Stomach (tissue), 19 donors: ENCODE measurements at places on chromosomes 5 and 9. TPM values are rescaled to one million over a fixed set of nuclear protein-coding genes. Genes with fewer than 3 reads are reported as not detected.
A peak's percentile ranks its signal among the peaks of the same experiment; 100 is the strongest.

GRCh38 chr5:133926489-133927299, 41.7 kb downstream of the C5orf15 start:
- peak; percentile 61 for DNase-seq

GRCh38 chr5:13511442-13511841, 433.0 kb downstream of the DNAH5 start:
- DNase-seq: no peak

DNA sequence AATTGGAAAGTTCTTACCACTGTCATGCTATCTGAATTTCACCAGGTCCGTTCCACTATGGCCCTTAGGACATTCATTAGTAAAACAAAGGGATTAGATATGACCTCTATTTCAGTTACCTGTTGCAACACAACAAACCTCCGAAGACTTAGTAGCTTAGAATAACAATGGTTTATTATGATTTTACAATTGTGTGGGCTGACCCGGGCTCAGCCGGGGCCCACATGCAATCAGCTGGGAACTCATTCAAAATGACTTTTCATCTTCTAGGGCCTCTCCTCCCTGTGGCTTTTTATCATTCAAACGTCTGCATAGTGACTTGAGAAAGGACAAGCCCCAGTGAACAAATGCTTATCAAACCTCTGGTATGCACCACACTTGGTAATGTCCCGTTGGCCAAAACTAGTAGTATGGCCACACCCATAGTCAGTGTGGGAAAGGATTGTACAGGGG, 2.3 kb upstream of the FBXW11 start:
- no peak for DNase-seq

- DNase-seq: no peak
These were observed 28.7 kb upstream of the BARX1 start for GRCh38 chr9:93983875-93984274.

GRCh38 chr9:134707731-134708671, 66.4 kb downstream of the COL5A1 start:
- no peak for DNase-seq

GRCh38 chr5:63573380-63573779, 388.9 kb downstream of the HTR1A start:
- DNase-seq: no peak

DNA sequence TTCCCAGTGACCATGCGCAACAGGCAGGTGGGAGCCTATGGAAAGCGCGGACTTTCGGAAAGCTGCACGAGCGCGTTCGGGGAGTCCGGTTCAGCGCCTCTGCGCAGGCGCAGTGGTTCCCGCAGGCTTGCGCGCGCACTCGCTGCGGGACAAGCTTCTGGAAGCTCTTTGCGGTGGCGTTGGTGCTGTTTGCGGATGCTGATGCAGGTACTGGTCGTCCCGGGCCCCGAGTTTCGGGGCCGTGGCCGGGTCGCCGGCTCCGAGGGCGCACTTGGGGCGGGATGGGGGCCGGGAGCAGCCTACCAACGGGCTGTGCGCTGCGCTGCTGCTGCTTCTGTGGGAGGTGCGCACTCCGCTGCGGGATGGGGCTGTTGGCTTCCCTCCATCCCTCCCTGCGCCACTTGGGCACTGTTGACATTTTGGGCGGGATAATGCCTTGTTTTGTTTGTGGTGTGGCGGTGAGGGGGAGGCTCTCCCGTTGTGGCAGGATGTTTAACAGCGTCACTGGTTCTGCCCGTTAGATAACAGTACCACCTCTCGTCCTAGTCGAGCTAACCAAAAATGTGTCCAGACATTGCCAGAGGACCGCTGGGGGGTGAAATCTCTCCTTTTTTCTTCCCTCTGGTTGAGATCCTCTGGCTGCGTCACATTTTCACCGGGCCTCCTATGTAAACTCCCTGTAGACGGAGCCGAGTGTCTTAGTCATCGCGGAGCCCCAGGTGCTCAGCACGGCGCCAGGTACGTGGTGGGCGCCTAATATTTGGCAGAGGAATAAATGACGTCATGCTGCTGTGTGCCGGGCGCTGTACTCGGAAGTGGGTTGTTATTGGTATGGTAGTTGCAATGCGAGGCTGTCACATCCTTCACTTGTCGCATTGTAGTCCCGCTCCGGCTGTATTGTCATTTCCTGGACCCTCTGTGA, at the start of gene ZNF483:
ZNF483 (plus strand) TSS at position 124 of the 922 bp plus-strand sequence. CDS start 2,217 bp downstream, outside the sequence.
- peak; percentile 96 for DNase-seq

DNA sequence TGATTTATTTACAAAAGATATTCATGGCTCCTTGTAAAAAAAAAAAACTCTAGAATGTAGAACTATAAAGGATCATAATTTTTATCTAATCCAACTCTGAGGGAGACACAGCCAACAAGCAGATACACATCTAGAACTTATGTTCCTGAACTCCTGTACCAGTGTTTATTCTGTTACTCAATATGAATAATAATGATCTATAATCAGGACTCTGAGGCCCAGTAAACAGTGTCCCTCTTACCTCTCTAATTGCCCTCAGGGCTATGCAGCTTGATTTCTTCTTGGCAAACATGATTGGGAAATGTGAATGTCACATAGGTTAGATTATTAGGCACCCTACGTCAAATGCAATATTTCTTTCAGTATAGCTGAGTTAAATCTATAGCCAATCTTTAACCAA, 391.6 kb upstream of the RPS23 start:
- no peak for DNase-seq

DNA sequence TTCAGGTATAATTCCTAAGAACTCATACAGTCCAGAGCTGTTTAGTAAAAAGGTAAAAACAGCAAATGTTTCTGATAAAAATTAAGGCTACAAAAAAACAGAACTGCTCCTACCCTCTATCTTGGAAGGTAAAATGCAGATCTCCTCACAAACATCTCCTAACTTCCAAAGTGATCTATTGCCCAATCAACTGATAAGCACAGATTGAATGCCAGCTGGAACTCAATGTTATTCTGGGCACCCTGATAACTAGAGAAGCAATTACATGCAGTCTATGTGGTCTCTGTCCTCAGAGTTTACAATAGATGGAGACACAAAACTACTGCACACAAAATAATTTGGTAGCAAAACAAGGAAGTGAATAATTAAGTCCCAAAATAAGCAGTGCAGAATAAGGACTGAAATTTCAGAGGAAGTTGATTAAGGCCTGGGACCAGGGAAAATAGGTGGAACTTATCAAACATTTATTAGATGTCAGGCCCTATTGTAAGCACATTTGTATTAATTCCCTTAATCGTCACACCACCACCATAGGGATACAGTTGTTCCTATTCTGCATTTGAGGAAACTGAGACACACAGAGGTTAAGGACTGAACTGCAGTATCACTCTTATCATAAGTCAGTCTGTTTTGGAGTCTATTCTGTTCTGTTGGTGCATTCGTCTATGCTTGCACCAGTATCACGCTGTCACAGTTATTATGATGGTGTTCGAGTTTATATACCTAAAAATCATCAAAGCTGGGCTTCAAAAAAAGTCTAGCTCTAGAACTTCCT, 102.2 kb upstream of the TARS1 start:
- DNase-seq: no peak

DNA sequence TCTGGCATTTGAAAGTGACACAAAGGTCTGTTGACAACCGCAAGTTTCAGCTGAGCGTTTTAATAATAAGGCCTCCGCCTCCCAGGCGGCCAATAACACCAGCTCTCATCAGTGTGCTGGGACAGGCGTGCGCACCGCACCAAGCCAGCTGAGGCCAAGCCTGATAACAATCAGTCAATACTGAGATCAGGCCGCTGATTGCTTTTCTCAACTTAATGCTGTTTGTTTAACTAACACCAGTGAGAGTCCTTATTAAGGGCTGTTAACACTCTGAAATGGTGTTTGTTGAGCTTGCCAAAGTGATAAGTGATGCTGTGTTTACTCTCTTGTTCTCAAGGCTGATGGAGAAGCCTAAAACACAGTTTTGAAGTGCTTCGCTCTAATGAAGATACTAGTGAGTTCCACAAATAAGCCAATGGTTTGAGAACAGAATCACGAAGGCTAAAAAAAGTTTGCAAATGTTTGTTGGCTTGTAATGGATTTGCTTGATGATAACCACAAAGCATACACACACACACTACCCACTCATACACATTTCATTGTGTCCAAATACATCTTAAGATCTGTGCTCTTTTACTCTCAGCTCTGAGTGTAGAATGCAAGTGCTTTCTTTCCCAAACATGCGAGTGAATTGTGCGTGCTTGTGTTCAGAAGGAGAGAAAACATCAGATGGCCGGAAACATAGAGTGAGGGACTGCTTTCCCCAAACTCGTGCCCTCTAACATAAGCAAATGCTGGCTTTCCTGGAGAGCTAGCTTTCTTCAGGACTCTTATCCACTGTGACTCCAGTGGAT, 330.4 kb upstream of the KLF4 start:
- DNase-seq: peak; percentile 43

- no peak for DNase-seq
These were observed 3.6 kb upstream of the NPR3 start for GRCh38 chr5:32707418-32707997.

GRCh38 chr5:137600721-137601360, 101.7 kb upstream of the SPOCK1 start:
- DNase-seq: no peak

GRCh38 chr9:4365055-4365454, 65.2 kb upstream of the GLIS3 start:
- DNase-seq: no peak

- no peak for DNase-seq
These were observed 133.8 kb downstream of the TMEM38B start for GRCh38 chr9:105828171-105828570.

DNA sequence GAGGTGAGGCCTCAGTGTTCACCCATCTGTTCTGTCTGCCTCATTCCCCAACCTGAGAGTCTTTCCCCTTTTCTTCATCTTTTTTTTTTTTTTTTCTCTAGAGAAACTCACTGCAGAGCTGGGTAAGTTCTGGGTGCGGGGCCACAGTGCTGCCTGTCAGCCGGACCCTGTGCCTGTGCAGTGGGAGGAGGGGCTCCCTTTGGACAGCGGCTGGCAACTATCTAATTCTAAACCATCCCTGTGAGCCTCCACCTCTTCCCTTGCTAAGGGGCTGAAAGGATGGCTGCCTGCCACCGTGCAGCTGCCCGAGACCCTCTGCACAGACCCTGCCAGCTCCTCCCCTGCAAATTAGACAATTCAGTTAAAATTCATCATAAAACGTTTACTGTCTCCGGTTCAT, 14.1 kb downstream of the BTNL9 start:
- no peak for DNase-seq

DNA sequence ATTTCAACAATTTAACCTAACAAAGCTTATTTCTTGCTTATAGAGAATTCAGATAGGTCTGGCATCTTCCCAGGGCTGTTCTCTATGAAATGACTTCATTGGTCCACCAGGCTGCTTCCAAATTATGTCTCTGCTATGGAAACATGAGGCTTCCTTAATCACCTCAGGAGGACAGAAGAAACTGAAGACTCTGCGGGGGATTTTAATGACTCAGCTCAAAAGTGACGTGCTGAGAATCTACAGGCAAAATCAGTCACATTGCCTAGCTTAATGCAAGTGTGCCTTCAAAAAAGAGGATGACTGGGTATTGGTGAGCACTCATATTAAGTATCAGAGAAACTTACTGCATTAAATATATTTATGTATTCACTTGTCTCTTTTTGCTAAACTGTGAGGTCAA, 315.5 kb upstream of the RGMB start:
- DNase-seq: no peak

DNA sequence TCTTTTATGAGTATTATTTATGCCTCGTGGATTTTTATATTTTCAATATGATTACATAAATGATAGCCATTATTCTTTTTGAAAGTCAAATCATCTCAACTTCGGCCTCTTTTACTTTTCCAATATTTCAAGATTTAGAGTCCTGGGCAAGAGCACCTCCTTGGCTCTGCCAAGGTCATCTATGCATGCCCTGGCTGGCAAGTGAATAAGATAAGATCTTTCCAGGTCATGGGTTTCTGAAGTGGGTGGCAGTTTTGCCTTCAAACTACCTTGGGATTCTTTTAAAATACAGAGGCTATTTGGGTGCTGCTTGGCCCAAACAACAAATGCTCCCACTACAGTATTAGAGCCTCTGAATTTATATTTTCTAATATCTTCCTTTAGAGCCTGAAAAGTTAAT, 95.4 kb downstream of the CWC27 start:
- peak; percentile 7 for DNase-seq

GRCh38 chr5:16137177-16137576, 42.4 kb downstream of the MARCHF11 start:
- no peak for DNase-seq

DNA sequence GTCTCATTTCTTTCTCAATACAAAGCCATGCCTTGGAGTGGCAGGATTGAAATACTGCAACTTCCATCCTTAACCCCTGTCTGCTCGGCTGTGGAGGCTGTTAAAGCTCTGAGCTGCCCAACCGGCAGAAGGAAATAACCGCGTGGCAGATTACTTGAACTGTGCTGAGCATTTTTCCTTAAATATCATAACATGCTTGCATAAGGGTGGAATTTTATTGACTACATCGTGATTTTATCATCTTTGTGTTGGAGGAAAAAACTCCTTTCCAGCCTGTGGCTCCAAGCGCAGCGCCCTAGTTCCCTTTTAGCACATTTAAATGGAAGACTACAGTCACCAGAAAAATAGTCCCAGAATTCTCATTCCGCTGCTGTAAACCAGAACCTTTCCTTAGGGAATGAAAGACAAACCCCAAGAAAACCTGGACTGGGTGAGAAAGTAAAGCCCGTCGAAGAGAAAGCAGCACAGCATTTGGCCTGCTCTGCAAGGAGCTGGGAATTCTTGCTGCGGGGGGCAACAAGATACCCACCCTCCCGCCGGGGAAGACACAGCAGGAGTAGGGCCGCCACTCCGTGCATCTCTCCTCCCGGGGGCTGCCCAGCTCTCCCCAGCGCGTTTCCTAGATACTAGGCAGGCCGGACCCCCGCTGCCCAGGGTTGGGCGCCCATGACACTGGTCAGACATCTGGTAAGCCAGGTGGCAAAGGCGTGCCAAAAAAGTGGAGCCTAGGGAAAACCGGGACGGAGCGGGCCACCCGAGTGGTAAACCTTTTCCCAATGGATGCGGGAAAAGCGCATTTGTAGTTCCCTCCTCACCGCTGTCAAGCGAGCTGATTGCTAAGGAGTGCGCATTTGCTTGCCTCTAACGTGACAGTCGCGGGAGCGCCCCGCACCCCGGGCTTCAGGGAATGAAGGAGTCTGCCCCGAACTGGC, 1.3 kb downstream of the SHC3 start:
- DNase-seq: peak; percentile 30

DNA sequence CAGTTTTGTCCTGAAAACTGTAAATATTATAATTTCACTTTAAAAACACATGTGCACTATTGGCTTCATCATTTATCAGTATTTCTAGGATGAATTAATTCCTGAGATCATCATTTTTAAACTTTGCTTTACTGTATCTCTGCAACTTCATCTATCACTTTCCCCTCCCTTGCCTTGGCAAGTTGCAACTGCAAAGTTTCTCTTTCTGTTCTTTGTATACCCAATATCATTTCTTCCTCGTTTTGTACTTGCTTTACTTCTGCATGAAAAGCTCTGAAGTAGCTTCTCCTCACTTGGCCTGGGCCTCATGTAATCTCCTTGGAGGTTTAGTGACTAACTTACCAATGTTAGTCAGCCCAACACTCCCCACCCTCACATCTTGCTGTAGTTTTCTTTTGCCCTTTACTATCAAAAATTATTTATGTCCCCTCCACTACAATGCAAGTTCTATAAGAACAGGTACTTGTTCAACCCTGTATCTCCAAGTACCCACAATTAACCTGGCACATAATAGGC, 12.8 kb downstream of the C5orf63 start:
- DNase-seq: no peak

Gene CNTFR
- total RNA-seq: 2.8 TPM

Gene C5orf58
- total RNA-seq: not detected

Gene IL5
- not detected for total RNA-seq

Gene ADRA1B
- total RNA-seq: 0.18 TPM

Gene CAMSAP1
- total RNA-seq: 10.5 TPM

Gene HTR1A
- not detected for total RNA-seq

Gene IL33
- 189 TPM for total RNA-seq

Gene SLC6A19
- total RNA-seq: 0.89 TPM
